Naive thymus-derived CD4-positive, alpha-beta T cell (primary cell): ENCODE measurements at places on chromosomes 2 and 18. TPM values are rescaled to one million over a fixed set of nuclear protein-coding genes. Genes with fewer than 3 reads are reported as not detected.
A peak's percentile ranks its signal among the peaks of the same experiment; 100 is the strongest.

GRCh38 chr2:237403024-237403882 lies 10.7 kb downstream of the COL6A3 start:
- DNase-seq = no peak

DNA sequence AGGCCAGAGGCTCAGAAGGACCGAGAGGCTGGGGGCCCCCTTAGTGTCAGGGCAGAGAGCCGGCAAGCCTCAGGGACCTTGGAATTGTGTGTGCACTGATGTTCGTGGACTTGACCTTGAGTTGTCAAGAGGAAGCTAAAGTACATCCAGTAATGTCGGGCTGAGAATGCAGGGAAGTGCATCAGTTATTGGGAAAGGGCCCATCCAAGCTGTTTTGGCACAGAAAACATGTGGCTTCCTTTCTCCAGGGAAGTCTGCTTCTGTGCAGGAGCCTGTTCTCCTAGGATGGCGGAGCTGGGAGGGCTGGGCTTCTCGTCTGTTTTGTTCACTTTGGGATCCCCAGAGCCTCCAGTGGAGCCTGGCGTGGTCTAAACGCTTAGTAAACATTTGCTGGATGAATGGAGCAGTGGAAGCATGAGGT lies 23.7 kb downstream of the ATOH8 start:
- no peak for DNase-seq

DNA sequence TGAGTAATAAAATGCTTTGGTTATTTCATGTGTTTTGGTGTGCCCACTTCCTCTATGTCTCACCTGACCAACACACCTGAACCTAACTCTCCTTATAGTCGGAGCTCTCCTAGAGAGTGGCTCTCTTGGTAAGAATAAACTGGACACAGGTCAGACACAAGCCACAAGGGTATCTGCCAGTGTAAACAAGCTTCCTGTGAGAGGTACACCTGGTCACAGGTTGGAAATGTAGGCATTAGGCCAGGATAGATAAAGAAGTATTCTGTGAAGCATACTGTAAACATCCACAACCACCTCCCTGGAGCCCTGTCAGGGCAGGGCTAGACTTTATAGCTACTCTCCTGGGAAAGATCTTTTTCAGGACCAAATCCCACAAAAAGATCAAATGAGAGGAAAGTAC lies 69.4 kb downstream of the ZDBF2 start:
- DNase-seq = no peak

DNA sequence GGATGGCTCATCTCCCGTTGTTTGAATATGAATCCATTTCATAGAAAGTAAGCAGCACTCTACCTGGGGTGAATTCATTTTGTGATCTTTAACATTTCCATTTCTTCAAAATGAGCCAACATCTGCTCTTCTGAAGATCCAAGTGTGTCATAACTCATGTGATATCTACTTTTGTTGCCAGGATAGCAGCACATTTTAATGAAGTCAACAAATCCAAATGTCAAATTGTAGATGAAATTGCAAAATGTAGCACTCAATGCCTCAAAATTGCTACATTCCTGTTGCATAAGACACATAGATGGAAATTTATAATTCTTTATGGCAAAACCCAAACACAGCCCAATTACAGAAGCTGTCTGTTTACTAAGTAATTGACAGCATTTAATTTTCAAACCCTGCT lies 360.7 kb downstream of the TMX3 start:
- DNase-seq = no peak

- DNase-seq = no peak
These were observed 855.7 kb downstream of the TRIB2 start for GRCh38 chr2:13572466-13572865.

DNA sequence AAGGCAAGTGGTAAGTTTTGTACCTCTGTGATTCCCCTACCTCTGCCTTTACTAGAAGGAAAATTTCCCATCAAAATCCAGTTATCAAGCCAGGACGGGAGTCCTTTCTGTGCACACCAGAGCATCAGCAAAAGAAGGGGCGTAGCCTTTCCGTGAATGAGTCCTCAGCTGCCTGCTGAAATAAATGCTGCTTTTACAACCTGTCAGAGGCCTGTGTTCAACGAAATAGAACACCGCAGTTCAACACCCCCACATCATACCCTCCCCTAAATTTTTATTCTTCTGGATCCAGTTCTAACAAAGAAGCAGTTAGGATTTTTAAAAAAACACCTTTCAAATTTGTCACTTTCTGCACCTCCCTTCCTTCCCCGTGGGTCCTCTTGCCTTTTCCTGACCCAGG lies 135.8 kb downstream of the SETBP1 start:
- no peak for DNase-seq

GRCh38 chr2:177721818-177722567 lies 329.4 kb downstream of the AGPS start:
- DNase-seq = no peak

GRCh38 chr18:32368991-32369390 lies 101.7 kb downstream of the GAREM1 start:
- no peak for DNase-seq

GRCh38 chr2:236684504-236685256 lies 115.1 kb downstream of the ACKR3 start:
- no peak for DNase-seq

DNA sequence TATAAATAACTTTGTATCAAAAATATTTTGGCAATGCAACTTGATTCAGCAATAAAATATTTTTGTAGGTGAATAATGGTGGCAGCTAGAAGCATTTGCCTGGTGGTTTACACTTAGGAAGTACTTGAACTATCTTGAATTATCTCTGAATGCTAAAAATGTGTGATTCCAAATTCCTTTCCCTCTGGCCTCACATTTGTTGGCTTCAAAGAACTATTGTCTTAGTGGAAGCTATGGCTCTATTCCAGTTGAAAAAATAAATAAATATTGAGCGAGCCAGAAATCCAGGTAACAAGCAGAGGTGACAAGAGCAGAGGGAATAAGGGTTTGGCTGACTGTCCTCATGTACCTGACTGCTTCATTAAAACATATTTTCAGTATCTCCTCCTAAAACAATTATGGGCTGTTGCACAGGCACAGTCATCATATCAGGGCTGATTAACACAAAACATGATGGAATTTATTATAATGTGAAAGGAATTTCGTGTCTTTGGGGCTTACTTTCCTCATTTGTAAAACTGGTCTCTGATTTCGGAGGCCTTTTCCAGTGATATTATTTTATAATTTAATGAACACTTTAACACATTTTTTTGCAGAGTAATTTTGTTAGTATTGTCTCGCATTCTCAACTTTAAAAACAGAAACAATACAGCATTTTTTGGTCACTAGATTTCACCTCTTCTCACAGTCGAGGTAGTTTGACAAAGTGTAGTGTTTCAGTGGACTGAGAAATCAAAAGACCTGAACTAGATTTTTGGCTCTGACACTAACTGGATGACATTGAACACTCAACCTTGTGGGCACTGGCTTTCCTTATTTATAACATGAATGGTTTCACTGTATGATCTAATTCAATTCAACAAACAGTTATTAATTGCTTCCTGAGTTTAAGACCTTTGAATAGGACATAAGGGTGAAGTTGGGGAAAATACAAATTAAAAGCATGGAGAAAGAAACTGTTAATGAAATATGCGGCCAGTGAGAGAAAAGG lies 7.8 kb upstream of the CAVIN2 start:
- DNase-seq = no peak

DNA sequence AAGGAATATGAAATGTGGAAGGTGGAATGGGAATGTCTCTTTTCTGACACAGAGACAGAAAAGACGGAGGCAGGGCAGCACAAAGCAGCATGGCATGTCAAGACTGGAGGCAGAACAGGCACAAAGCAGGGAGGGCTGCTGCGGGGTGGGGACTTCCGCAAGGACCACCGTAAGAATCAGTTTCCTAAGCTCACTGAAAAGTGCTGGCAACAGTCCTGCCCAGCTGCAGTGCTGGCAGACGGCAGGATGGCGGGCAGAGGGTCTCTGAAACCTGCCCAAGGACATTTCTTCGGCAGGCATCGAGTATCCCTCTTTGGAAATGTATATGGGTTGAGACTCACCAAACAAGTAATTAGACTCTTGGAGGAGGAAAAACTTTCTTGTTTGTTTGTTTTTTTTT lies 54.9 kb downstream of the FAM178B start:
- no peak for DNase-seq

DNA sequence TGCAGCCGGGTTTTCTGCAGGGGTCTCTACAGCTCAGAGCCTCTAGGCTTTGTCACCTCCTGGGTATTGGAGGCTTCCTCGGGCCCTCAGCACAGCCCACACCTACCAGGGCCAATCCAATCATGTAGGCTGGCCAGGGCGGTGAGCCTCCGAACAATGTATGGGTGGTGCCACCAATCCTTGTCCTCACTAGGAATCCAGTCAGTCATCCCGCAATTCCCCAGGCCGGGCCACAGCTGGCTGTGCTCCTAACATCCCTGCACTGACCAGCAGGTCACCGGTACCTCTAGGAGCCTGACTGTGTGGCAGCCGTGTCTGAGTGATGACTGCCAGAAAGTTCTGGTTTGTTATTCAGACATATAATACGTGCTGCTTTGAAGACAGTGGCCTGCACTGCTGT lies 129.4 kb downstream of the SH3RF3 start:
- DNase-seq = no peak

DNA sequence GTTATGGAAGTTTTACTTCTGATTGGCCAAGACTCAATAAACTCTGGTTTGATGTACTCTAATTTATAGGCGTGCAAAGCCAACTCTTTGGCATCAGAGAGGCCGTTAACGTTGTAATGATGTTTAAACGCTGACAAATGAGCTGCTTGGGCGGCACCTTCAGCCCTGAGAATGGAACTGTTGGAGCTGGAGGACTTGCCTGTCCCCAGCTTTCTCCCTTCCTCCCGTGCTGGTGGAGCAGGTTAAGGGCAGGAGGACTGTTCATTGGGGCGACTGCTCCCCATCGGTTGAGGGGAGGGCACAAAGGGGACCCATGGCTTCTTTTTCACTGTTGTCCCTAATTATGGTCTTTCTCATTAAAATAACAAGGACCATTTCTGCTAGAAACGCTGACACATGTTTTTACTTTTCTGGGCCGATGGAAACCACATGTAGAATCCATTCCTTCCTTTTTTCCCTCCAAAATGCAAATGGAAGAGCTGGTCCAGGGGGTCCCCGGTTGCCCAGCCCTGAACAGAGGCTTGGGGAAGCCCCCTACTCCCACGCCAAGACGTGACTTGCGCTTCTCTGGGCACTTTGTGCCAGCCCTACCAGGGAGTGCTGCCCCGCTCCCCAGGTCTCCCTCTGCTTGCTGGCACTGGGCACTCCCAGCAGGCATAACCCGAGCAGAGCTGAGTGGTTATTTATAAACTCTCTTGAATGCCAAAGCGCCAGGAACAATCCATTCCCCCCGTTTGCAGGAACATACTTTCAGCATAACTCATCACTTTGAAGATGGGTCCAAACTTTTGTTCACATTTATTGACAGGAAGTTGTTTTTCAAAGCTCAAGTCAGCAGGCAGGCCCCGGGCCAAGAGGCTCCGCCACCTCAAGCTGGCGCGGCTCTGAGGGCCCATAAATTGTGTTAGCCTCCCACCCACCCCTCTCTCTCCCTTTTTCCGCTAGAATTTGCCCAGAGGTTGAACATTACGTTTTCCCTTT lies 170.1 kb downstream of the ASB1 start:
- DNase-seq = no peak

GRCh38 chr2:177178797-177179196 lies 33.8 kb upstream of the HNRNPA3 start:
- no peak for DNase-seq

GRCh38 chr2:46150445-46150955 lies 146.7 kb upstream of the EPAS1 start:
- no peak for DNase-seq

DNA sequence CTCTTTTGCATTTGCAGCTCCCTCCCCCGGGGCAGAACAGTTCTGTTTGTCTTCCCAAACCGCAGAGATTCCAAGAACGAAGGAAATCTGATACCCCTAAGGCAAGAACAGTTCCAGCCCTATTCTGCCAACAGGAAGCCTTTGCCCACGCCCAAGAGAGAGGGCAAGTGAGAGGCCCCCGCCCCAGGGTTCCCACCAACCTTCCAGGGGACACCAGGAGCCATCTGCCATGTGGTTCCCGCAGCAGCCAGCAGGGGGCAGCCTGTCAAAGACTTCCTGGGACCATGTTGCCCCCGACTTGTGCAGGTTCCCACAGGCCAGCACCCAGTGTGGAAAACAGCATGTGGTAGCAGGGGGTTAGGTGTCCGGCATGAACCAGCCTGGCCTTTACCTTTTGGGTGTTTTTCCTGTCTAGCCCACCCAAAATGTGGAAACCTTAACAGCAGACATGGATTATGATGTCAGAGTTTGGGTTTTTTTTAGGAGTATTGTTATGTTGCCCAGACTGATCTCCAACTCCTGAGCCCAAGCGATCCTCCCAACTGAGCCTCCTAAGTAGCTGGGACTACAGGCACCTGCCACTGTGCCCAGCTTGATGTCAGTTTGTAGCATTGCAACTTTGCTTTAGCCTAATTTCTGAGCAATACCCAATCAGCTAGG lies 21.7 kb upstream of the EFHD1 start:
- DNase-seq = peak; percentile 50

GRCh38 chr2:209876211-209876610 lies 104.6 kb downstream of the UNC80 start:
- no peak for DNase-seq

Gene EIF4E2
- total RNA-seq = 61.6 TPM

Gene CDKL4
- 0.41 and 0.82 TPM in 2 replicates for total RNA-seq

Gene MAB21L4
- total RNA-seq = not detected

Gene CHAC2
- 1.2 TPM for total RNA-seq

Gene FARP2
- 31.0 TPM for total RNA-seq

Gene CASP8
- 93.2 and 93.7 TPM in 2 replicates for total RNA-seq

Gene RBKS
- 10.8 TPM for total RNA-seq

Gene RGPD3
- 0.19 TPM in 1 of 2 replicates, not detected in the other for total RNA-seq
